ENCODE measurements at places on chromosomes 6 and 20. TPM values are rescaled to one million over a fixed set of nuclear protein-coding genes. Genes with fewer than 3 reads are reported as not detected.

DNA sequence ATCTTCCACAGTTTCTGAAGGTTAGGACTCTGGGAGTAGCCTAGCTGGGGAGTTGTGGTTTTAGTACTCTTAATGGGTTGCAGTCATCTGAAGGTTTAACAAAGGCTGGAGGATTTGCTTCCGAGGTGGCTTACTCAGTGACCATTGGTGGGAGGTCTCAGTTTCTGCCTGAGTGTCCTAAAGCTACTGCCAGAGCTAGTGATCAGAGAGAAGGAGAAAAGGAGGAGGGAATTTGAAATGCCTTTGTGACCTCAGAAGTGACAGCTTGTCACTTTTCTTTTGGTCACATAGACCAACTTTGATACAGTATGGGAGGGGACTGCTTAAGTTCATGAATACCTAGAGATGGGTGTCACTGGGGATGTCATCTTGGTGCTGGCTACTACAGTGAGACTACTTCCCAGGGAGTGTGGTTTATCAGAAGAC, 41.3 kb downstream of the NCOA3 start:
- no peaks in the 10 kb centered on the region for H3K4me1 ChIP-seq
- H3K27ac ChIP-seq, result no peak overlapping the region
- H3K36me3 ChIP-seq, result no peaks in the 10 kb centered on the region
- no peaks in the 10 kb centered on the region for H3K27me3 ChIP-seq

GRCh38 chr6:93751969-93752368, 332.6 kb upstream of the EPHA7 start:
- DNase-seq, result no peak
- H3K36me3 ChIP-seq, result no peaks in the 10 kb centered on the region
- no peak overlapping the region for H3K27ac ChIP-seq
- H3K27me3 ChIP-seq, result no peaks in the 10 kb centered on the region

The VGLL2 gene
- total RNA-seq, result not detected

The MAP7 gene
- 2.2 TPM for total RNA-seq

The MYMX gene
- total RNA-seq, result 0.91 TPM

GRCh38 chr20:47549671-47550070, 48.0 kb downstream of the NCOA3 start:
- no peak overlapping the region for H3K4me3 ChIP-seq
- no peaks in the 10 kb centered on the region for H3K27me3 ChIP-seq
- DNase-seq, result no peak
- no peaks in the 10 kb centered on the region for H3K36me3 ChIP-seq

- H3K27me3 ChIP-seq, result peaks cover 19% of the 10 kb centered on the region
- H3K4me3 ChIP-seq, result peak within 1 kb of the TSS; percentile 91
- H3K36me3 ChIP-seq, result no peaks in the 10 kb centered on the region
Measured at GRCh38 chr20:63626424-63627128, at the start of gene GMEB2. TSS of gene GMEB2 (minus strand) at chr20:63627101. CDS start at chr20:63619397, 7,704 bp downstream.

DNA sequence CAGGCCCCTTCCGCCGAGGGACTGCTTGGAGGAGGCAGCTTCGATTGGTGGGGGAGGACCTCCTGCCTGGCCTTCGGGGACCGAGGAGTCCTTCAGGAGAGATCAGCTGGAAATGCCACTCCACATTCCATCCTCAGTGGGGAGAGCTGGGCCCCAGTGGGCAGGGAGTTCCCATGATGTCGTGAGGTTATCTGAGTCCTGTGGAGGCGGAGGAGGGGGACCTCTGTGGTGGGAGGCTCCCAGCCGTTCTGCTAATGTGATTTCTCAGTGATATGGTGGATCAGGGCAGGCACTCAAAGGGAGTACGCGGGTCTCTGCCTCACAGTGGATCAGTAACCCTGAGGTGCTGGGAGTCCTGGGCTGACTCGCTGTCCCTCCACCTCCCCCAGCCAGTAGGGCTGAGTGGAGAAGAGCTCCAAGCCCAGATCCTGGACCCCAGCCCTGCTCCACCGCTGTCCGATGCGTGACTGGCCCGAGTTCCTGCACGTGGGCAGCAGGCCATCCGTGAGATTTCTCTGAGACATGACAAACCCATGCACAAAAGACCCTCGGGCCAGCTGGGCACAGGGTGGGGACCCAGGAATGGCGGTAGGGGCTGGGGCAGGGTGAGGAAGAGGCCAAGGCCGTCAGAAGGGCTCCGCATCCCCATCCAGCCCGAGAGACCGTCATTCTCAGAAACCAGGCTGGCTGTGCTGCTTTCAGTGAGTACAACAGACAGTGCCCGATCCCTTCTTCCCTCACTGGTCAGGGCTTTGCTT, 195.8 kb downstream of the TAF4 start:
- DNase-seq, result no peak
- H3K27me3 ChIP-seq, result peaks cover 8% of the 10 kb centered on the region
- H3K4me3 ChIP-seq, result no peak overlapping the region

The TOX2 gene
- total RNA-seq, result 11.0 TPM
